CD4-positive, alpha-beta T cell treated with Interleukin-6 for 4 hours (primary cell): ENCODE measurements at places on chromosomes 13 and 19.

DNA sequence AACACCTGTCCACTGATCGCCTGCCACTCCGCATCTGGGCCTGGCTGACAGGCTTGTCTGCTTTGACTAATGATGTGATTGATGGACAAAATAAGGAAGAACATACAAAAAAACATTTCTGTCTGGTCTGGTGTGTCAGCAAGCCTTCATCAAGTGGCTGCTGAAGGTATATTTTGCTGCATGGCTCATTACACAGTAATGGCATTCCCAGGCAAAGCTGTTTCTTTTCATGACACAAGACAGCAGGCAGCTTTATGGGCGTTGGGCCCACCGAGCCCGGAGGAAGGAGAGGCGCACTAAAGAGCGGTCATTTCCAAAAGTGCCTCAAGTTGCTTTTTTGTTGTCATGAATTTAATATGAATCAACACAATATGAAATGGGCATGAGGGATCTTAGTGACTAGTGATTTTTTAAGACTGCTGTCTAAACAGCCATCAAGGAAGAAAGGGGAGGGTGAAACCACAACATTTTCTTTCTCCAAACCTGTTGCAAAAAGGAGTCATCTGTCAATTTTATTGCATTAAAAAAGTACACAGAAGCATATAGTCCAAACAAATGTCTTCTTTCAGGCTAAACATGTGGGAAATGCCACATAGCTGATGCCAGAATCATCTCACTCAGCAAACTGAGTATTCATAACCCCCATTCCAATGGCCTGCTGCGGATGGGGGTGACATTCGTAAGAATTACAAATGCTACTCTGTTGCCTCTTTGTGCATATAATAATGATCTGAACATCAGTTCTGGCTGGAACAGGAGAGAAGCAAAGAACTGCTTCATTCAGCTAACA is 476.6 kb downstream of the ZNF536 start:
- no peak for DNase-seq

- DNase-seq = no peak
These were observed 8.4 kb upstream of the HTR2A start for GRCh38 chr13:46905249-46905648.

DNA sequence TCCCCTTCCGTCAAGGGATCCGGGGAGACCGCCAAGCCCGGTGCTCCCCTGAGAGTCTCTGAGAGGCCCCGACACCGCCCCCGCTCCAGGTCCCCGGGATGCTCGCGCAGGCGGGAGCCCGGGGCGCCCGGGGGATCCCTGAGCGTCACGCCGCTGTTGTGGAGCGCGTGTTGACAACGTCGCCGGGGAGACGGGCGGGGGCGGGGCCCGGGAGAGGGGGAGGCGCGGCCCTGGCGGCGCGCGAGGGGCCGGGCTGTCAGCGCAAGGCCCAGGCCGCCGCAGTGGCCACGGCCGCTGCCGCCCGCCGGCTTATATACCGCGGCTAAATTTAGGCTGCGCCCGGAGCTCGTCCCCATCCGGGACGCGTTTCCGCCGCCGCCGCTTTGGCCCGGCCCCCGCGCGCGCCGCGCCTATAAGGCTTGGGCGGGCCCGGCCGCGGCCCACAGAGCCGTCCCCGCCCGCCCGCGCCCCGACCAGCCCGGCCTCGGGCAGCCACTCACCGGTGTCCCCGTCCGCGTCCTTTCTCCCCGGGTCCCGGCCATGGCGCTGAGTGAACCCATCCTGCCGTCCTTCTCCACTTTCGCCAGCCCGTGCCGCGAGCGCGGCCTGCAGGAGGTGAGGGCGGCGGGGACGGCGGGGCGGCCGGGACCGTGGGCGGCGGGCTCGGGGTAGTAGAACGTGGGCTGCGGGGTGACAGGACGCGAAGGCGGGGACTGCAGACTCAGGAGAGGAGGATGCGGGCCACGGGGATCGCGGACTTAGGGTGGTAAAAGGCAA is at the start of gene KLF2:
TSS of gene KLF2 (plus strand) at position 443 of the 777 bp plus-strand sequence. CDS start at position 541, 98 bp downstream.
- DNase-seq = peak; percentile 92

DNA sequence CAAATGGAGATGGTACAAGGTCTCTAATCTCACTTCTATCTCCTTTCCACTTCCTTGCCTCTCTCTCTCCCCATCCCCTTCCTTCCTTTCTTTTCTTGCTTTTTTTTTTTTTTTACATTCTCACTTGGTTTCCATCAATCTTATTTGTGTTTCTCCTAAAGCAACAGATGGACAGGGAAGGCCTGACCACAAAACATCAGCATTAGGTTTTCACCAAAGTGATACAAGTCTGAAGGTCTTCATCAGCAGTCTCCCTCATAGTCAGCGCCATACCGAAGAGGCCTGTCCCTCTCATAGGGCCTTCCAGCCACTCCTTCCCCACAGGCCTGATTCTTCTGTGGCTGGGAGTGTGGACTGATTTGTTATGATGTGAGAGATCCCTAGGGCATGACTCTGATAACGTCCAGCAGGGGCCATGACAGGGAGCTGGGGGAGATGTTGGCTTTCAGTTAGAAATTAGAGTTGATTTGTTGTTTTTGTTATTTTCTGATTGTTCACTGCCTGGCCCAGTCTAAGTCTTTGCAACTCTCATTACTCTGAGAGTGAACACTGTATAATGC is 158.7 kb downstream of the SLC7A1 start:
- no peak for DNase-seq

DNA sequence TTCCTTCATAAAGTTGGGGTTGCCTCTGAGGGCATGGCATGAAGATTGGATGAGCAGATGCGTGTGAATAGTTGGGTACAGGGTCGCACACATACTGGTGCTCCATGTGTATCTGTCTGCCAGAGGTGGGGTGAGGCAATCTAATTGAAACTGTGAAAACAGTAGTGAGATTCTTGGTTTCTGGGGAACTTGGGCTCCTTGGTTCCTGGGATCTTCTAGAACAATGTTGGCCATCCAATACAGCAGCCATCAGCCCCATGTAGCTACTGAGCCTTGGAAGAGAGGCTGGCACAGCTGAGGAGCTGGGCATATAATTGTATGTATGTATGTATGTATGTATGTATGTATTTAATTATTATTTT is 616 bp downstream of the FCHO1 start:
- no peak for DNase-seq

GRCh38 chr13:50197705-50198104 is 182.5 kb downstream of the KCNRG start:
- DNase-seq = no peak

DNA sequence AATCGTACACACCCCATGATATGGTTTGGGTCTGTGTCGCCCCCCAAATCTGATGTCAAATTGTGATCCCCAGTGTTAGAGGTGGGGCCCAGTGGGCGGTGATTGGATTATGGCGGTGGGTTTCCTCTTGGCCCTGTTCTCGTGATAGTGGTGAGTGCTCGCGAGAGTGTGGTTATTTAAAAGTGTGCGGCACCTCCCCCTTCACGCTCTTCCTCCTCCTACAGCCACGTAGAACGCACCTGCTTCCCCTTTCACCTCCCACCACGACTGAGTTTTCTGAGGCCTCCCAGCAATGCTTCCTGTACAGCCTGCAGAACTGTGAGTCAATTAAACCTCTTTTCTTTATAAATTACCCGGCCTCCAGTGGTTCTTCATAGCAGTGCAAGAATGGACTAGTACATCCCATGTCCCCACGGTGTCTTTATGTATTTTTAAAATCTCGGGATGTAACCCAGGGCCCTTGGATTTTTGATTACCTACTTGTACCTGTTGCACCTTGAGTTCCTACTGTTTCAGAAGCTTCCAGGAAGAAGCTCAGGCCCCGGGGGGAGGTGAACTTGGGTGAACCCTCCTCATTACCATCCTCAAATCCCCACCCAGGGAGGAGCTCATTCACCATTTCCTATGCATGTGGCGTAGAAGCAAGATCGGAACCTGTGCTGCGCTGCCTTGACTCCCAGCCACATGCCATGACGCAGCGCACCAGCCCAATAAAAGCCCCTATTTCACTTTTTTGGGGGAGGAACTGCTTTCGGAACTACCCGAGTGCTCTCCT is 52.4 kb downstream of the TEX29 start:
- peak; percentile 13 for DNase-seq

- DNase-seq = no peak
These were observed 20.6 kb upstream of the ADGRE1 start for GRCh38 chr19:6866741-6867151.

DNA sequence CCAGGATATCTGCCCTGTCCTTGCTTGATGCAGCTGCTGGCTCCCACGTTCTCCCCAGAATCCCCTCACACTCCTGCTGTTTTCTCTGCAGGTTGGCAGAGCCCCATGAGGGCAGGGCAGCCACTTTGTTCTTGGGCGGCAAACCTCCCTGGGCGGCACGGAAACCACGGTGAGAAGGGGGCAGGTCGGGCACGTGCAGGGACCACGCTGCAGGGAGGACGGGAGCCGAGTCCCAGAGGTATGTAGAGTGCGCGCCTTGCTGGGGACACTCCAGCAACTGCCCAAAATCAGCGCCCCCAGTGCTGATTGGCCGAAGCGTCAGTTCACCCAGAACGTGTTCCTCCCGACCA is 30.3 kb upstream of the MIER2 start:
- no peak for DNase-seq

GRCh38 chr13:31267126-31267784 is 67.5 kb downstream of the B3GLCT start:
- no peak for DNase-seq

GRCh38 chr19:4319067-4319718 is 14.8 kb downstream of the FSD1 start:
- no peak for DNase-seq

GRCh38 chr13:43492745-43493144 is 294.0 kb downstream of the ENOX1 start:
- DNase-seq = no peak

DNA sequence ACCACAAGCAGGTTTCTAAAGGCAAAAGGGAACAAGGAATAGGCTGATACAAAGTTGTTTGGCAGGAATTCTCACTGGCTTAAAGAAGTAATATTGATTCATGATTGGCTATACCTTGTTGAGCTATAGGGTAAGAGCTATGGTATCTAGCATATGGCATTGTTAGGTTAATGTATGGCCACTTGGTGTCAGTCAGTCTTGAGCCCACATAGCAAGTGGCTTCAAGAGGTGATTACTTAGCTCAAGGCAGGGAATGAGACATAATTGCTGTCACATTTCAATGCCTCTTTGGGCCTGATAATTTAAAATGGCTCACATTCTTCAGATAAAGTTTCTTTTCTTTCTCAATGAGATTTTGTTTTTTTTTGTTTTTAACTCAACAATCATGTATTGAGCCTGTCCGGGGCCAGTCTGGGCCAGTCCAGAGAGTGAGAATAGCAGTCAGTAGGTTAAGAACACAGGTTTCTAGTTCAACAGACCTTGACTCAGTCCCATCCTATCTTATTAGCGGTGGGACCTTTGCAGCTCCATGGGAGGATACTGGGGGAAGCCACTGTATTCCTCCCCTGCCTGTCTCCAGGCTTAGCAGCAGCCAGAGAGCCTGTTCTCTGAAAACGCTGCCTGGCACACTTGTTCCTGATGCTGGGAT is 45.8 kb upstream of the RCBTB2 start:
- DNase-seq = no peak

- no peak for DNase-seq
These were observed 8.0 kb upstream of the ZNF358 start for GRCh38 chr19:7507884-7508283.

DNA sequence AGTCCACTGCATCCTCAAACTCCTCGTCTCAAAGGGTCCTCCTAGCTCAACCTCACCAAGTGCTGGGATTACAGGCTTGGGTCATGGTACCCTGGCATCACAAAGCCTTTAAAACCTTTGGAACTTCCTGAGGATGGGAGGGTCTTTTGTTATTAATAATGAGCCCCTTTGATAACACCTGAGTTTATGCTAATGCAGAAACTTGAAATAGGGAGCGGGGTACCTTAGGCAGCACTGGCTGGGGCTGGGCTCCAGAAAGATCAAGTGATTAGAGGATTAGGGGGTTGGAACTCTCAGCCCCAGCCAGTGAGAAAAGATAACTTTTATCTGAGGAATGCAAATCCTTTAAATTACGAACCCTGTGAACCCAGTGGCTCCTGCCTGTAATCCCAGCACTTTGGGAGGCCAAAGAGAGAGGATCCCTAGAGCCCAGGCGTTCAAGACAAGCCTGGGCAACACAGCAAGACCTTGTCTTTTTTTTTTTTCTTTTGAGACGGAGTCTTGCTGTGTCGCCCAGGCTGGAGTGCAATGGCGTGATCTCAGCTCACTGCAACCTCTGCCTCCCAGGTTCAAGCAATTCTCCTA is 9.3 kb upstream of the PSPC1 start:
- no peak for DNase-seq

- peak; percentile 7 for DNase-seq
These were observed 866 bp upstream of the LMO7 start for GRCh38 chr13:75635101-75635827.

- no peak for DNase-seq
These were observed 158.7 kb downstream of the OXGR1 start for GRCh38 chr13:96835546-96835945.

- DNase-seq = peak; percentile 80
These were observed 13.1 kb downstream of the EPS8L1 start for GRCh38 chr19:55088543-55089341.

DNA sequence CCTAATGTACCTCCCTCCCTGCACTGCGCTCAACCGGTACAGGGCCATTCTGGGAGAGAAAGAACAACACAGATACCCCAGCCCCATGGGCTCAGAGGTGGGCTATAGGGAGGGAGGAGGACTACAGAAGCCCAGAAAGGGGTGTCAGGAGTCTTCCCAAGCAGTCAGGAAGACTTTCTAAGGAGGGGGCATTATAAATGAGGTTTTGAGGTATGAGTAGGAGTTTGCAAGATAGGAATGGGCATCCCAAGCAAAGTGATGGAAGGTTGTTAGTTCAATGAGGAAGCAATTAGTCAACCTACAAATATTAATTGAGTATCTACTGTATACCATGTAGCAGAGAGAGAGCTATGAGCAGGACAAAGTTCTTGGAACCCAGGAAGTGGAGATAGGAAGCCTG is 6.3 kb upstream of the B3GNT3 start:
- DNase-seq = no peak

- DNase-seq = no peak
These were observed 117.1 kb downstream of the STARD13 start for GRCh38 chr13:33168321-33168960.

GRCh38 chr13:50358231-50359040 is 343.2 kb downstream of the KCNRG start:
- no peak for DNase-seq

GRCh38 chr13:63198071-63198470 is 1782.4 kb upstream of the PCDH20 start:
- no peak for DNase-seq
